Transverse colon (tissue), 4 donors: ENCODE measurements at places on chromosomes 12 and 14. TPM values are rescaled to one million over a fixed set of nuclear protein-coding genes. Genes with fewer than 3 reads are reported as not detected.

The RNASE7 gene
- total RNA-seq, result not detected

The EXOC3L4 gene
- 49.0 TPM for total RNA-seq

The WDHD1 gene
- total RNA-seq, result 1.1 TPM

The TROAP gene
- 1.4 TPM for total RNA-seq

The TAS2R10 gene
- total RNA-seq, result 0.79 TPM

The MUCL1 gene
- not detected for total RNA-seq

The PCED1B gene
- total RNA-seq, result not detected

The RNU4-1 gene
- total RNA-seq, result under 0.01 TPM

The ACOT4 gene
- total RNA-seq, result not detected

The ABCC9 gene
- 10.2 TPM for total RNA-seq

- no peak for DNase-seq
Measured at GRCh38 chr14:71856199-71856919, 75.9 kb upstream of the RGS6 start.

- DNase-seq, result peak; percentile 40
Measured at GRCh38 chr14:21748869-21749303, 75.3 kb upstream of the OR4E1 start.

GRCh38 chr14:33950320-33951182 is at the start of gene EGLN3:
EGLN3 (minus strand) TSS chr14:33951074; CDS start chr14:33950752, 322 bp downstream.
- peak; percentile 93 for DNase-seq

GRCh38 chr12:128611736-128612135 is 212.0 kb downstream of the SLC15A4 start:
- no peak for DNase-seq

DNA sequence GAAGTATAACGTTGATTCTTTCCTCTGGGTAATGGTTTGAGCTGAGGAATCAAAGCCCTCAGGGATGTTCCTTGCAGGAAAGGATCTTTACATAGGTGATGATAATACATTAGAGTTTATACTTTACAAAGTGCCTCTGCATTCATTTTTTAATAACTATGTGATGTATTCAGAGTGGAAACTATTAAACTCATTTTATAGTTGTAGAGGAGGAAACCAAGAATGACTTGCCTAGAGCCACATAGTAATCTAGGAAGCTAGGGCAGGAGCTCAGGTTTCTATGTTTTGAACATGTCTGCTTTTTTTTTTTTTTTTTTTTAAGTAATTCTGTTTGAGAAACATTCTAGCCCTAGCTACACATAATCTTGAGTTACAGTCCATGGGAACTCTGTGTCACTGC is 117.3 kb downstream of the TXNDC16 start:
- DNase-seq, result no peak

DNA sequence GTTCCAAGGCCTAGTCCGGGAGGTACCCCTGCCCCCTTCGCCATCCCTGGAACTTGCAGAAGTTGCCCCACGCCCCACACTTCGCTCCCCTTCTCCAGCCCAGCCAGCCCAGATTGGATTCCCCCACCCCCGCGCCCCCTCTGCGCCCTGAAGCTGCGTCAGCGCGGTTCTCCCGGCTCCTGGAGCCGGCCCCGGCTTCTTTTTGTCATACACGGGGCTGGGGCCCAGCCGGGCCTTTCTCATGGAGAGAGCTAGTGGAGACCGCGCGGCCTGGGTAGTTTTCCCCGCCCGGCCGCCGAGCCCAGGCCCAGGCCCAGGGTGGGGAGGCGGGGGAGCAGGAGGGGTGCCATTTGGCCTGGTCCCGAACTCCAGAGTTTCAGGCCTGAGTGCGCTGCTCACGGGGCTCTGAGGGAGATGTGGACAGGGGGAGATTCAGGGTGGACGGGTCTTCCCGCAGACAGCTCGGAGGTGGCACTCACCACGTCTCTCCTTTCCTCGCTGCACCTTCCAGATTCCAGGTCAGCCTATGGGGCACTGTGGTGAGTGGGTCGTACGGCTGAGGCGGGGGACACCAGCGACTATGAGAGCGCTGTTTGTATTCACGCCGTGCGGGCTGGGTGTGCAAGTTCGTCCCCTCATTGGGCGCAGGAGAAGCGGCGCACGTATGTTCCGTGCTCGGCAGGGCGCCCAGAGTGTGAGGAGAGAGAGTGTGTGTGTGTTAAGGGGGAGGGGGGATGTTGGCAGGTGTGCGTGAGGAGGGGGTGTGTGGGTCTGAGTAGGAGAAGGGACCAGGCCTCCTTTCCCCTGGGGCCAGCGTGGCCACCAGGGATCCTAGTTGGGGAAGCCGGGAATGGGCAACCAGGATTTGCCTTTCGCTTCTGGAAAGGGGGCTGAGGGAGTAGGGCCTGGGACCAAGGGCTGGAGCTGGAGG is 785 bp upstream of the LHX5 start:
- no peak for DNase-seq

GRCh38 chr12:116101991-116102390 is 175.5 kb downstream of the MED13L start:
- no peak for DNase-seq

- DNase-seq, result no peak
Measured at GRCh38 chr12:101634724-101635123, 40.0 kb downstream of the MYBPC1 start.

GRCh38 chr12:100463661-100464060 is 10.0 kb upstream of the NR1H4 start:
- DNase-seq, result no peak

- no peak for DNase-seq
Measured at GRCh38 chr12:89566615-89567014, 40.8 kb upstream of the POC1B start.

DNA sequence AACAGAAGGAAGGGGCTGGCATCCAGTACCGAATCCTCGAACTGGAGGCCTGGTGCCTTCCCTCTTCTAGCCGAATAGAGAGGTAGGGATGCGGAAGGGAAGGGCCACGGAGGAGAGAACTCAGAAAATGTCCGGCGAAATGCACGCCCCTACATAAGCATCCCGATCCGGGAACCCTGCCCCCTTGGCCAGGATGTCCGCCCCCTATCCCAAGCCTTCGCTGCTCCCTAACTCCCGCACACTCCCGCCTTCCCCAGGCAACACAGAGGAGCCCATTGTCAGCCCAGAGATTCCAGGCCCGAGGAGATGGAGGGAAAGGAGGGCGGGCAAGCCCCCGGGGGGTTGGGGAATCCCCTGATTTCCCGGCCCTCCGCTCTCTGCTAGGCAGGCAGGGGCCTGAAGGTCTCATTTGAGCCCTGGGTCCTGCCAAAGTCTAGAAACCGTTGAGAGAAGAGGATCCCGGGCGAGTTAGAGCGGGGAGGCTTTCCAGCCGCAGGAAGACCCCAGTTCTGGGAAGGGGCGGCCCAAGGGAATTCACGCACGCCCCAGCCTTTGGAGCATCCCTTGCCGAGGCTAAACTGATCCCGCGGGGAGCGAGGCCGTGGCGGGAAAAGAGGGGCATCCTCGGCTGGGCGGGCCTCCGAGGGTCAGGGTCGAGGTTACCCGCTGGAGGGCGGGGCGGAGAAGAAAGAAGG is 569 bp upstream of the ARHGEF40 start:
- no peak for DNase-seq

DNA sequence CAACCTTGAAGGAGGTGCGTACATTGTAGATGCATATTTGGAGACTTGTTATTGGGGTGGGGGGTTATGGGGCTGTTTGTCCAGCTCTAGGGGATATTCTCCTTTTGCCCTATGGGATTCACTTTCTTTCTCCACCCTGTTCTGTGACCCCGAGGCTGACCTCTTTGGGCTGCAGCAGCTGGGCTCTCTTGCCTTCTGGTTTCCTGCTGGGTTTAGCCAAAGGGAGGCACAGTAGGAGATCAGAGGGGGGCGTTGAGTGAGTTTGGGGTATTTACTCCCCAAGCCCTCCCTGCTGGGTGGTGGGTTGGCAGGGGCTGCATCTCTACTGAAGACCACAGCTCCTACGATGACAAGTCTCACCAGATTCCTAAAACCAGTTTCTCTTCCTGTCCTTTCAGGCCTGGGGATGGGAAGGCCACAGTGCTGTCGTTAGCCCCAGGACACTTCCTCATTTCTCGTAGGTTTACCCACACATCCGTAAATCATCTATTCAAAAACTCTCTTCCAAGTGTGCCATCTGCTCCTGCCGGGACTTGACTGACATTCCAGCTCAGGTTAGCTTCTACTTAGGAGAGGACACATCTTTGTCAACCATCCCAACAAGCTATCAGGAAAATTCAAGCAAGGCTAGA is 127.1 kb downstream of the TMEM30B start:
- no peak for DNase-seq

GRCh38 chr14:75438486-75439080 is 10.8 kb downstream of the JDP2 start:
- DNase-seq, result no peak

- no peak for DNase-seq
Measured at GRCh38 chr12:113097716-113098440, 37.7 kb downstream of the RASAL1 start.

- DNase-seq, result no peak
Measured at GRCh38 chr14:36625436-36625835, 36.2 kb upstream of the PAX9 start.

GRCh38 chr12:77722536-77722935 is 108.2 kb upstream of the NAV3 start:
- DNase-seq, result no peak

DNA sequence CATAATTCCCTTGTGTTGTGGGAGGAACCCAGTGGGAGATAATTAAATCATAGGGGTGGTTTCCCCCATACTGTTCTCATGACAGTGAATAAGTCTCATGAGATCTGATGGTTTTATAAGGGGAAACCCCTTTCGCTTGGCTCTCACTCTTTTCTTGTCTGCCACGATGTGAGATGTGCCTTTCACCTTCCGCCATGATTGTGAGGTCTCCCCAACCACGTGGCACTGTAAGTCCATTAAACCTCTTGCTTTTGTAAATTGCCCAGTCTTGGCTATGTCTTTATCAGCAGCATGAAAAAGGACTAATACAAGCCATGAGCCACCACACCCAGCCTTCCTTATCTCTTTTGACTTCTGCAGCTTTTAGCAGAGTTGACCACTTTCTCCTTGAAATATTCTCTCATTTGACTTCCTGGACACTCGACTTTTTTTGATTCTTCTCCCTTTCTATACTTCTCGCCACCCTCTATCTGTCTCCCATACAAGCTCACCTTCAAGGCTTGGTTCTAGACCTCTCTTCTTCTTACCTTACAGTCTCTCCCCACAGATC is 2.3 kb downstream of the MTERF2 start:
- DNase-seq, result no peak

- no peak for DNase-seq
Measured at GRCh38 chr12:113889891-113890581, 76.1 kb downstream of the RBM19 start.

- DNase-seq, result no peak
Measured at GRCh38 chr12:30548203-30548602, 147.5 kb downstream of the IPO8 start.

GRCh38 chr12:127515941-127516340 is 751.0 kb upstream of the TMEM132C start:
- no peak for DNase-seq

- DNase-seq, result no peak
Measured at GRCh38 chr14:59407246-59408010, 57.8 kb downstream of the GPR135 start.

- no peak for DNase-seq
Measured at GRCh38 chr12:122882908-122883558, 12.9 kb downstream of the VPS37B start.

- DNase-seq, result no peak
Measured at GRCh38 chr14:73645248-73645610, 443 bp downstream of the DNAL1 start.

- no peak for DNase-seq
Measured at GRCh38 chr12:45336331-45336730, 120.4 kb downstream of the ANO6 start.

GRCh38 chr12:31203261-31203660 is 122.7 kb downstream of the SINHCAF start:
- no peak for DNase-seq

DNA sequence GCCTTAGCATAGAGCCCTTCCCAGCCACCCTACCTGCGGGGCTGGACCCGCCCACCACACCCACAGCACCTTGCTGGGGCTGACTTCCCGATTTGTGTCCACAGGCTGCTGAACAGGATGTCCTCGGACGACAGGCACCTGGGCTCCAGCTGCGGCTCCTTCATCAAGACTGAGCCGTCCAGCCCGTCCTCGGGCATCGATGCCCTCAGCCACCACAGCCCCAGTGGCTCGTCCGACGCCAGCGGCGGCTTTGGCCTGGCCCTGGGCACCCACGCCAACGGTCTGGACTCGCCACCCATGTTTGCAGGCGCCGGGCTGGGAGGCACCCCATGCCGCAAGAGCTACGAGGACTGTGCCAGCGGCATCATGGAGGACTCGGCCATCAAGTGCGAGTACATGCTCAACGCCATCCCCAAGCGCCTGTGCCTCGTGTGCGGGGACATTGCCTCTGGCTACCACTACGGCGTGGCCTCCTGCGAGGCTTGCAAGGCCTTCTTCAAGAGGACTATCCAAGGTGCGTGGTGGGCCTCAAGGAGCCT is 63.4 kb downstream of the ESRRB start:
- no peak for DNase-seq

GRCh38 chr14:50225974-50226297 is 5.4 kb downstream of the SOS2 start:
- no peak for DNase-seq

DNA sequence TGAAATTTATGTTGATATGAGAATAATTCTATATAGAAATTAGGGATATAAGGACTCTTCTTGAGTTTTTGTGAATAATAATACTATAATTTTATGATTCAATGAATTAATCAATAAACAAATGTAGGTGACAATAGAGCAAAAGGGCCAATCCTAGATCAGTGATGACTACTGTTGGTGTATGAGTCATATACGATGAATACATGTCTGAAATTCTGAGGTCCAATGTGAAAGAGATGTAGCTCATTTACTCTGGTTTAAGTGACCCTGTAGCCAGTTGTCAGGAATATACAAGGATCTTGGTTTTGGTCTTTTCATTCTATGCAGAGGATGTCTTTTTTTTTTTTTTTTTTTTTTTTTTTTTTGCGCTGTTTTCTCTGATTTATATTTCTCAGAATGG is 72.1 kb upstream of the RTL1 start:
- DNase-seq, result no peak

DNA sequence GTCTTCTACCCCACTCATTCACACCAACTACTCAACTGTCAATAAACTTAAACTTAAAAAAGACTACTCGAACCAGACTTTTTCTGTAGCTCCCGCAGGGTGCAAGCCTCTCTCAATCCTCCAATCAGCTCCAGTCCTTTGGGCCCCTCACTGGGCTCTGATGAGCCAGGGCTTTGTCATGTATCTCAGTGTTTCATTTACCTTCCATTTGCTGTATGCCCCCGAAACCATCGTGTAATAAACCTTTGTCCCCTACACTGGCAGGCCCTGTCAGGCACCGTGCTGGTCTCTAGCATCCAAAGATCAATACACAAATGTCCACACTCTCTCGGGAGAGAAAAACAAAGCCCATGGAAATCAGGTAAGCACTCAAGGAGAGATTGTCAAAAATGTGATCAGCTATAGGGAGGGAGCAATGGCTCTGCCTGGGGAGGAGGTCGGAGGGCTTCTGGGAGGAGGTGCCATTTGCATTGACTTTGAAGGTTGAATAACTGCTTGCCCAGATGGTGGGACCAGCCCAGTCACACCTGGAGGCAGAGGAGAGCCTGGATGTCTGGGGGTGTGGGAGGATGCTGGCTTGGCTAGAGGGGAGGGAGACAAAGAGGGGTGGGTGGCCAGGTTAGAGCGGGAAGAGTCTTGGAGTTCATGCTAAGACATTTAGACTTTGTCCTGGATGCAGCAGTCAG is 42.1 kb upstream of the DICER1 start:
- DNase-seq, result no peak
